ENCODE measurements at places on chromosomes 6 and 20.

DNA sequence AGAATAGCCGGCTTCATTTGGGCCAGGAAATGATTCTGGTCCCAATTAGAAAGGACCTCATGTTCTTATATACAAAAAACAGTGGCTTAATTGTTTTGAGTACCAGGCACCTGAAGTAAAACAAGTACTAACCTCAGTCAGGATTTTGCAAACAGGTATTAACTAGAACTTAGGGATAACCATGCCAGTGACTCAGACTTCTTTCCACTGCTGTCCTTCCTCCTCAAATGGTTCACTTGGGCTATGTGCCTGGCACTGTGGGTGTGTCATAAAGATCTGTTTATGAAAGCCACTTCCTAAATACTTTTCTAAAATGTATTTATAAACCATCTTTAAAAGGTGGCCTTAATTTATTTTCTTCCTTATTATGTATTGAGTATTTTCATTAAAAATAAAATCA lies 10.7 kb downstream of the CLDN20 start:
- no peak for DNase-seq

DNA sequence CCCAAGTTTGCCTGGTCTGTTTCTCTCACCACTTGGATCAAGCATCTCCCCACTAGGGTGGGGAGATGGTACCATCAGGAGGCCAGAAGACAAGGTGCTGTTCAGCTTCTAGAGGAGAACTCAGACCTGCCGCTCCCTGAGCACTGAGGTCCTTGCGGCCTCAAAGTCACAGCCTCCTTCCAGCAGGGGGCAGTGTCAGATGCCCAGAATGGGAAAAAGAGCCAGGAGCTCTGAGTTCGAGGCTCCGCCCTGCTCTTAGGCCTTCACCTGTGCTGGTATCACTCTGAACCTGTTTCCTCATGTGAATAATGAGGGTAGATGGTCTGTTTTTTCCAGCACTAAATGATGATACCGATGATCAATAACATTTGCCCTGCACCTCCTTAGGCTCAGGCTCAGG lies 68.7 kb downstream of the TOX2 start:
- DNase-seq, result no peak

GRCh38 chr6:36958775-36959554 lies 4.4 kb downstream of the PI16 start:
- no peak for DNase-seq

GRCh38 chr6:130377915-130378314 lies 12.1 kb downstream of the TMEM200A start:
- no peak for DNase-seq

DNA sequence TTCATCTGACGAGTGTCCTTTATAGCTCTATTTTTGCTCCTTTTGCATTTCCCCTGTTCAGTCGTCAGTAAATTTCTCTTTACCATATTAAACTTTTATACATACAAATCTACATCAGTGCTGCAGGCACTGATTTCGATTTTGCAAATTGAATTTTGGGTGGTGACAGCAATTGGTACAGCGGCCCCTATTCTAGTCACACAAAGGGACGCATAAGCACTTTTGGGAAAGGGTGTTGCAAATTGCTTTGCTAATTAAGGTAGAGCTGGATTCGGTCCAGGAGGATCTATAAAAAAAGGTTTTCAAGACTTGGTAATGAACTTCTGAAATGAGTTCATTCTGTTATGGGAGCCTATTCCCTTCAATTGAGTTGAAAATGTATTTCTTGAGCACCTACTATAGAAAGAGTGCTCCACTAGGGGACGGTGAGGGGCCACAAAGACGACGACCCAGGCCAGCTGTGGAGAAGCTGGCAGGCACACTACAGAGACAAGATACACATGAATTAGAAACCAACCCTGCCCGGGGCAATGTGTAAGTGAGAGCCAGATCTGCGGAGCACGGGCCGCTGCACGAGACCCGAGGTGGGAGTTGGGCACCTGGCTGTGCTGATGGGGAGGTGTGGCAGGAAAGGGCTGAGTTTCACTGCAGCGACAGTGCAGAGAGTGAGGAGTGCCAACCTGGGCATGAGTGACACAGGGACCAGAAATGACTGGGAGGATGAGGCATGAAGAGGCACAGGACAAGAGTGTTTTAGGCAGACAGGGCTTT lies 5.4 kb downstream of the UQCC2 start:
- no peak for DNase-seq

DNA sequence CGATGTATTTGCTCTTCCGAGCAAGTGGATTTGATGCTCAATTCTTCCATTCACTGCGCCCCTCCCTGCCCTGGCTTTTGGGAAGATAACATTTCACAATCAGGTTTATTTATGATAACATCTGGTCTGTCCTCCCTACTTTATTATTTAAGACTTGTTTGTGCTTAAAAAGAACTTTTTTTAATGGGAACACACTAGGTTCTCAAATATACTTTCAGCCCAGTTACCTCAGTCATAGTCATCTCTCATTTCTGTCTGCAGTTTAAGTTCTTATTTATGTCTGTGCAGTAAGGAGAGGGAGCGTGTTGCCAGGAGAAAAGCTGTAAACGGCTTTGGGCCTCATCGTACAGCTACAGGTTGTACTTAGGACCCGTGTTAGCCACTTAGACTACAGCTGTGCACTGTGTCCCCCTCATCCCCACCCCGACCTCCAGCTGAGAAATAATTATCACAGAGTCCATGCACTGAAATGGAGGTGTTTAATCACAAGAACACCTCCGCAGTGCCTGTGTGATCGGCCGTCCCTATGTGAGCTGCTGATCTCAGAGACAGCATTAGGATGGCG lies 99.3 kb downstream of the RPP40 start:
- no peak for DNase-seq

DNA sequence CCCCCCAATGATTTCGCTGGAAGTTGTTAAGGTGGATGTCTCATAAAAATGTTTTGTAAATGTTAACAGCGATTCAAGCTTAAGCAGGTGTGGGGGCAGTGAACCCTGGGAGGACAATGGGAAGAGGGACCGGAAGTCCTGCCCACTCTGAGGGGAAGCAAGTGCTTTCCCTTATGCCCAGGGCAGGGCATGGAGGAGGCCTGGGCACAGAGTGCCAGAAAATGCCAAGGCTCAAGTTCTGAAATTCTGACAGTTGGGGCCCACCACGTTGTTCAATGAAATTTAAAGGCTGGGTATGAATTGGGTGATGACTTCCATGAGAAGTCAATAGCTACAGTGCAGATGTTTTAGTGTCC lies 132.7 kb upstream of the SALL4 start:
- no peak for DNase-seq

DNA sequence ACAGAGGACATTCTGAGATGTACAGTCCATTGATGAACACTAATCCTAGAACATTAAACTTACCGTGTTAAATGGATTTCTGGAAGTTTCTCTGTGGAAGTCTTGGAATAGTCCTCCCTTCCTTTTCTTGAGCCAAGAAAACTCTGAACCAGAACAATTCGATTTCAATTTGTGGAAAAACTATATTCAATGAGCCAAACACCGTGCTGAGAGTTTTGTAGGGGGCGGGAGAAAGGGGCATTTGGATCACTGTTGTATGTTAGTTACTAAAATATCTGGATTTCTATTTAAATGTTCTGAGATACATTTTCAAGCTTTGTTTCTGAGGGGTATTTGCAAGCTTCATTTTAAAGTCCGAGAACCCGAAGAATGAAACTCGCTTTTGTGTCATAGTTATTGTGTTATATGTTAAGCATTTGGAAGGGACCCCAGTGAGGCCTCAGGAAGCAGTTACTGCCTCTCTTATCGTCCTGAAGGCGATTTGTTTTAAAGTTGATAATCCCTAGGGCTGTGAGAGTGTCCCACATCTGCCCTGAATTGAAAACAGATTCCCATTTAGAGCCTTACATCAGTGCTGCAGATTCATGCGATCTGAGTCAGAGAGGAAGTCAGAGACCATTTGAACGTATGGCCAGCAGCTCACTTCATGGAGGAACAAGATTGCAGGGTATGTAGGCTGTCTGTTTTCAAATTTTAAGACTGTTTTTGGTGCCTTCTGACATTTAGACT lies 70.8 kb upstream of the SASH1 start:
- DNase-seq, result no peak

DNA sequence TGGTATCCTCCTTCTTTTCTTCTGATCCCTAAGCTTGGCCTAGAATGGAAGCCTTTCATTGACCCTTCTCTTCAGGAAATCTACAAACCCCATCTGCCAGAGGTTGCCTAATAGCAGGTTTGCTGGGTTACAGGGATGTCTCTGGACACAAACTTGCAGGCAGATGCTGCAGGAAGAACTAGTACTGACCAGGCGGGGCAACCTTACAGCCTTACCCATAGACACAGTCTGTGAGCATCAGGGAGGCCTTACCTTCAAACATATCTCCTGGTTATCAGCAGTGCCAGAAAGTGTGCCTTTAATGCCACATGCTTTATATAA lies 2.6 kb downstream of the SCUBE3 start:
- no peak for DNase-seq

DNA sequence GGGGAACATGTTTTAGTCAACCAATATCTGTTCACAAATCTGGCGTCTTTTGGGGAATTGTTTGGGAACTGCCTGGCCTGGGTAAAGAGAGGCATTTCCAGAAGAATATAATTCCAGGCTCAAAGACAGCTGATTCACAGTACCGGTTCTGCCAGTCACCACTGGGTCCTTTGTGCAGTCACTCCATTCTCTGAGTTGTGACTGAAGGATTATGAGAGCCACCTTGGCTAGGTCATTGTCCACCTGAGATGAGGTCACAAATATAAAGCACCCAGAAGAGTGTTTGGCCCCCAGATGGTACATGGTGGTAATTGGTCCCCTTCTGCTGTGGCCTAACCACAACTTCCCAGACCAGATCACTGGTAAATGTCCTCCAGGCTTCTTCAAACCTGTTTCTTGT lies 121.0 kb upstream of the SPACA1 start:
- no peak for DNase-seq

GRCh38 chr20:50294164-50295088 lies 103.8 kb downstream of the CEBPB start:
- no peak for DNase-seq

GRCh38 chr20:30611239-30611984 lies 646.1 kb upstream of the DEFB115 start:
- DNase-seq, result no peak

DNA sequence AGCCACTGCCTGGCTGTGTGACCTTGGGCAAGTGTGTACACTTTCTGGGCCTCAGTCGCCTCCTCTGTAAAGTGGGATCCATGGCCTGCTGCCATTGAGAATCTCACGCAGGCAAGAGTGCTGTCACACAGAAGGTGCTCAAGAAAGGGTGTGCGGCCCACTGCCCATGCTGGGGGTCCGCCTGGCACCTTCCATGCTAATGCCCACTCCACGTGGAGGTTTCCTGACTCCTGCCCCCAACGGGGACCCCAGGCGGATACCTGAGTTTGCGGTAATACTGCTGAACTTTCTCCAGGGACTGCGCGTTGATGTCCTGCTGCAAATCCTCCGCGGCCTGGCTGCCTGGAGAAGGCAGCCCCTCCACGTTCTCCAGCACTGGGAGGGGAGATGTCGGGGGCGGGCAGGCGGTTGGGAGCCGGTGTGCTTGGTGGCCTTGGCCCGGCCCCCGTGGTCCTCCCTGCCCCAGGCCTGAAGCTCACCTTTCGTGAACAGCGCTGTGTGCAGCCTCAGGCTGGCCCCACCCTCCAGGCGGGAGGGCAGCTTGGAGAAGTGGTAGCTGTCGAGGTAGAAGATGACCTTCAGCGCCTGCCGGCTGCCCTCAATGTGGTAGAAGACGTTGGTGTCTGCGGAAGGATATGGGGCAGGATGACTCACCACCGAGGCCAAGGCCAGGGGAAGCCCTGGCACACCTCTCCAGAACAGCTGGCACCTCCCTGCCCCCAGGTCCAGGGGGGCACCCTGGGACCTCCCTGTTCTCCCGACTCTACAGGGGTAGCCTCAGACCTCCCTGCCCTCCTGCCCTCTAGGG lies 195.6 kb downstream of the PREX1 start:
- DNase-seq, result no peak

GRCh38 chr6:162814426-162814973 lies 86.7 kb downstream of the PACRG start:
- DNase-seq, result no peak

GRCh38 chr20:20130399-20130798 lies 78.1 kb downstream of the CFAP61 start:
- no peak for DNase-seq

GRCh38 chr20:62668441-62669027 lies 26.2 kb downstream of the SLCO4A1 start:
- DNase-seq, result no peak

DNA sequence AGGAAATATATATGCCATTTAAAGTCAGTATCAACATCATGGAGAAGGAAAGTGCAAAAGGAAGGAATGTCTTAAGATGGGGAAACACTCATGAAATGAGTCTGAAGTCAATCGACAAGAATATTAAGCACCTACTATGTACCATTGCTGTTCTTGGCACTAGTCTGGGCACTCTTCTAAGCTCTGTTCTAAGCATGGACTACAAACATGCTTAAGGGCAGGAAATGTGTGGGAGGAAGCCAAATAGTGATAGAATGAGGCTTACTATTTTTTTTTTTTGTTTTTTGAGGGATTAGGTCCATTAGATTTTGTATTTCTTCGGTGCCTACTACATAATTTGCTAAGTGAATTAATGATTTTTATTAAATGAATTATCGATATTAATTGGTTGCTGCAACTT lies 83.8 kb upstream of the SUPT3H start:
- no peak for DNase-seq

DNA sequence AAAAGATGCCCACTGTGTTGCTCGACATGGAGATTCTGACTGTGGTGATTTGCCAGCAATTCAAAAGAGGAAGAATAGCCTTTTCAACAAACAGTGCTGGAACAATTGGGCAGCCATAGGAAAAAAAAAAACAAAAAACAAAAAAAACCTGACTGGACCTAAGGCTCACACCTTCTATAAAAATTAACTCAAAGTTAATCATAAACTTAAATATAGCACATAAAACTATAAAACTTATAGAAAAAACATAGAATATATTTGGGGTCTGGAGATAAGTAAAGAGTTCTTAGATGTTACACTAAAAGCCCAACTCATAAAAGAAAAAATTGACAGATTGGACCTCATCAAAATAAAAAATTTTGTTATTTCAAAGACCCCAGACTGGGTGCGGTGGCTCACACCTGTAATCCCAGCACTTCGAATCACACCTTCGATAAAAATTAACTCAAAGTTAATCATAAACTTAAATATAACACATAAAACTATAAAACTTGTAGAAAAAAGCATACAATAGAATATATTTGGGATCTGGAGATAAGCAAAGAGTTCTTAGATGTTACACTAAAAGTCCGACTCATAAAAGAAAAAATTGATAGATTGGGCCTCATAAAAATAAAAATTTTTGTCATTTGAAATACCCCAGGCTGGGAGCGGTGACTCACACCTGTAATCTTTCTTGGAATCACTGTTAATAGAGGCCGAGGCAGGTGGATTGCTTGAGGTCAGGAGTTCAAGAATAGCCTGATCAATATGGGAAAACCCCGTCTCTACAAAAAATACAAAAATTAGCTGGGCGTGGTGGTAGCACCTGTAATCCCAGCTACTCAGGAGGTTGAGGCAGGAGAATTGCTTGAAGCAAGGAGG lies 115.6 kb upstream of the FAM83B start:
- no peak for DNase-seq

- no peak for DNase-seq
Measured at GRCh38 chr6:40545954-40546353, 41.2 kb downstream of the LRFN2 start.

All from stimulated activated CD8-positive, alpha-beta memory T cell treated with anti-CD3 and anti-CD28 coated beads, Interleukin-4, amount 100 ng/mL, for 24 hours (primary cell).